ENCODE measurements at places on chromosomes 1 and 21.

DNA sequence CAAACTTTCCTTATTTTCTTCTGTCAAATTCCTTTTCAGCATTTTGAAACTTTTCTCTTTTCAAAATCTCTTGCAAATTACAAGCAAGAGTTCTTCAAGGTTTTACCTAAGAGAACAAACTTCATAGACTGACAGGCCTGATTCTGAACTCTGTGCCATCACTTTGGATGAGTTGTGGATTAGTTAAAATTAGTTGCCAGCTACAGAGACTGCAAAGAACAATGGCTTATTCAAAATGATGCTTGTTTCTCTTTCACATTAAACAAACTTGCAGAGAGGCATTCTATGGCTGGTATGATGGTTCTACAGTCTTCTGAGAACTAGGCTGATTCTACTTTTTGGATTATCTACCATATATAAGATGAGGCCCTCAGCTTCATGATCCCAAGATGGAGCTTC lies 3.8 kb downstream of the LRRC8B start:
- H3K4me3 ChIP-seq: no peak overlapping the region
- H3K27me3 ChIP-seq: no peaks in the 10 kb centered on the region
- peaks cover 4% of the 10 kb centered on the region for H3K4me1 ChIP-seq
- no peak overlapping the region for H3K27ac ChIP-seq
- no peaks in the 10 kb centered on the region for H3K36me3 ChIP-seq

DNA sequence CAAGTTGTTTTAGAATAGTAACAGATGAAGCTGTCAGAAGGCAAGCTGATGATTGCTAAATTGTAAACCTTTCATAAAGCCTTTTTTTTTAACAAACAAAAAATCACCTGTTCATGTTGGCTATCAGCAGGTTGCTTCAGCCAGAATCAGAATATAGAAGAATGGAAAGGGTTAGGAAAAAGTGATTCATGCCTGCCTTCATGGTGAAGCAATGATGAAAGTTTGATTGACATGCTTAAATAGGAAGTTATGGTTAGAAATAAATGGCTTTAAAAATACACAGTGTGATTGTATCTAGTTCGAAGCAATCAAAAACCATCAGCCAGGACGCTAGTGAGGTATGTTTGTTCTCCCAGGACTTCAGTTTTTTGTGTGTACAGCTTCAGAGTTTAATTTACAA lies 37.9 kb downstream of the GABPA start:
- no peaks in the 10 kb centered on the region for H3K36me3 ChIP-seq
- H3K27ac ChIP-seq: no peak overlapping the region

GRCh38 chr21:35081861-35082260 lies 32.8 kb upstream of the RUNX1 start:
- H3K4me3 ChIP-seq: no peak overlapping the region
- no peaks in the 10 kb centered on the region for H3K36me3 ChIP-seq
- no peak for DNase-seq
- H3K27ac ChIP-seq: no peak overlapping the region
- H3K4me1 ChIP-seq: no peaks in the 10 kb centered on the region

DNA sequence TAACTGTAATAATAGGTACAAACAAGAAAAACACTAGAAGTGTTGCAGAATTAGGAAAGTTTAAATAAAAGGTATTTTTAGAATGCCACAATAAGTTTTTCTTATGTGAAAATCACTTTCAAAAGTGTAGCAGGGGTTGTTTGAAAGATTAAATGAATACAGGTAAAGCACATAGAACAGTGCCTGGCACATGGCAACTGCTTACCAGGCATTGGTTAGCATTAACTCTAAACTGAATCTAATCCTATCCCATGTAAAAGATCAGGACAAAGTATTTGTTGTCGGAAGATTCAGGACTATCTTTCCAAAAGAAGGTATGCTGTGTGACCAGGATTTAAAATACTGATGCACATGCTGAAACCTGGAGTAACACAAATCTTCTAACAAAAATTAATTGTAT lies 3.3 kb downstream of the AKT3 start:
- no peaks in the 10 kb centered on the region for H3K27me3 ChIP-seq
- no peaks in the 10 kb centered on the region for H3K36me3 ChIP-seq
- H3K4me3 ChIP-seq: no peak overlapping the region
- H3K27ac ChIP-seq: no peak overlapping the region

GRCh38 chr1:213075725-213076124 lies 24.7 kb downstream of the RPS6KC1 start:
- H3K27ac ChIP-seq: no peak overlapping the region
- no peaks in the 10 kb centered on the region for H3K4me1 ChIP-seq
- no peak for DNase-seq
- no peaks in the 10 kb centered on the region for H3K36me3 ChIP-seq
- no peak overlapping the region for H3K4me3 ChIP-seq

- H3K36me3 ChIP-seq: no peaks in the 10 kb centered on the region
- H3K27me3 ChIP-seq: no peaks in the 10 kb centered on the region
- no peaks in the 10 kb centered on the region for H3K4me1 ChIP-seq
- no peak overlapping the region for H3K27ac ChIP-seq
- H3K4me3 ChIP-seq: no peak overlapping the region
Observed at GRCh38 chr1:81493102-81493869, 307.4 kb upstream of the ADGRL2 start.

DNA sequence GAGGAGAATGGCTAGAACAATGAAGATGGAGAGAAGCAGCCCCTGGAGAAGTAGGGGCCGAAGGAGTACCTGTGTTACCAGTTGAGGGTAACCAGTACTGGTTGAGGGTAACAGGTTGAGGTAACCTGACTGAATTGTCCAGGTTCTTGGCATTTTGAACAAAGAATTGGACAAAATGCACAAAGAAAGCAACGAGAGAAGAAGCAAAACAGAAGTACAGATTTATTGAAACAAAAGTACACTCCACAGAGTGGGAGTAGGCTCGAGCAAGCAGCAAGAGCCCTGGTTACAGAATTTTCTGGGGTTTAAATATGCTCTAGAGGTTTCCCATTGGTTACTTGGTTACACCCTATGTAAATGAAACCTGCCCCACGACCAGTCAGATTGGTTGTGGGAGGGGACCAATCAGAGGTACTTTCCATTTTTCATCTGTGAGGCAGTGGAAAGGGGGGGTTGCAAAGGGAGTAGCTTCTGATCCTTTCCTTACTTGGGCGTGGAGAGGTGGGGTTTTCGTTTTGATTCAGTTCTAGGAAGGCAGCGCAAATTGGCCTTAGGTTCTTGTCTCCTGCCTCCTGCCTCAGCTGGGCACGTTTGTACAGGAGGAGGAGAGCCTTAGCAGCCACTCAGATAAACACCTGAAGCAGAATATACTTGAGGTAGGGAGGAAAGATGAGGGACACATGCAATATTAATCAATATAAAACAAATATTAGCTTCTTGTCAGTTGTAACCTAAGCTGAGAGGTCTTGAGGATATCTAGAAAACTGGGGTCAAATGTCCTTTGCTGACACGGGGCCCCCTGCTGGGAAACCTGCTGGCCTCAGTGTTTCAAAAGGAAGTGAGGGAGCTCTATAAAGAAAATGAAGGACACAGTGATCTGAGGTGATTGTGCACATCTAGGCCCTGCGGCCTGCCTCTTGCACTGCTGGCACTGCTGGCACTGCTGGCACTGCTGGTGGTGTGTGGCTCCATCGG lies 14.3 kb upstream of the LSM10 start:
- no peaks in the 10 kb centered on the region for H3K36me3 ChIP-seq
- H3K27me3 ChIP-seq: no peaks in the 10 kb centered on the region
- no peak overlapping the region for H3K27ac ChIP-seq
- H3K4me1 ChIP-seq: no peaks in the 10 kb centered on the region
- H3K4me3 ChIP-seq: no peak overlapping the region

- H3K36me3 ChIP-seq: no peaks in the 10 kb centered on the region
- no peak for DNase-seq
- H3K4me3 ChIP-seq: no peak overlapping the region
Observed at GRCh38 chr1:218294546-218294945, 9.5 kb downstream of the RRP15 start.

- no peaks in the 10 kb centered on the region for H3K4me1 ChIP-seq
- no peak overlapping the region for H3K4me3 ChIP-seq
- DNase-seq: no peak
- no peak overlapping the region for H3K27ac ChIP-seq
- H3K27me3 ChIP-seq: no peaks in the 10 kb centered on the region
- H3K36me3 ChIP-seq: no peaks in the 10 kb centered on the region
Observed at GRCh38 chr1:231993968-231994455, 367.4 kb downstream of the DISC1 start.

GRCh38 chr1:245807306-245807705 lies 652.5 kb downstream of the KIF26B start:
- no peak overlapping the region for H3K4me3 ChIP-seq
- H3K4me1 ChIP-seq: no peaks in the 10 kb centered on the region
- DNase-seq: no peak
- H3K36me3 ChIP-seq: no peaks in the 10 kb centered on the region
- no peaks in the 10 kb centered on the region for H3K27me3 ChIP-seq

DNA sequence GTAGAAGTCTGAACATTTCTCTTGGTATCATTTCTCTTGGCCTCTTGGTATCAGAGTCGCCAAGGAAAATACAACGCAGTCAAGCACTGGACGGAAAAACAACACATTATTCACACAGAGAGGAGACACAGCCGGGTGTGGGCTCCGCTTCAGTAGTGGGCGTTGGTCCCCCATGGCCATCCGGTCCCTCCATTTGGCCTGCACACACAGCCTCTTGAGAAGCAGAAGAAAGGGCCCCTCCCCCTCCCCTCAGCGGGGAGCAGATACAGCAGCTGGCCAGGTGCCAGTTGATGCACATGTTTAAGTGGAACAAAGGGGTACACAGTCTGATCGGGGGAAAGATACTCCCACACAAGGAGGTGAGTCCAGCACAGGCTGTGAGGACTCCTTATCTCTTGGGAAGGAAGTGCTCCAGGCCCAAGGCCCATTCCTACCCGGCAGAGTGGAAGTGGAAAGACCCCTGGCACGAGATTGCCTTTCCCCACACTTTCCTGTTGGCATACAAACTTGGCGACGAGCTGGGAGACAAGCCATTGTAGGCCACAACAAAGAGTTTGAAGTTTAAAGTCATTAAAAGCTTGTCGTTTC lies 311.3 kb downstream of the FAM72C start:
- no peaks in the 10 kb centered on the region for H3K36me3 ChIP-seq
- no peaks in the 10 kb centered on the region for H3K4me1 ChIP-seq
- DNase-seq: no peak
- H3K4me3 ChIP-seq: no peak overlapping the region

DNA sequence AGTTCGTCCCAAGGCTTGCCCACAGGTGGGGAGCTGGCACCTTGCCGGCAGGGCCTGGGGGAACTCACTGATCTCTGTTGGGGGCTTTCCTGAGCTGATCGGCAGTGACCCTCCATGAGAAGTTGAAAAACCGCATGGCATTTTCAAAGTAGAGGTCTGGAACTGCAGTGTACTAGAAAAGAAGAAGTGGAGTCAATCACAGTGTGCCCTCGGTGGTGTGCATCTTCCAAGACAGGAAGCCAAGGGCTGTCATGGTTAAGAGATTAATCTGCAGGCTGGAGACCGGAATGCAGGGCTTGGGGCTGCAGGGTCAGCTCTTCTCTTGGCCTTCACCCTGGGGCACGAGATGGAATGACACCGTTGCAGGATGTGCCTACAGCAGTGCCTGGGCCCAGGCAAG lies 56.8 kb downstream of the ECE1 start:
- H3K36me3 ChIP-seq: peaks cover 6% of the 10 kb centered on the region
- H3K27me3 ChIP-seq: no peaks in the 10 kb centered on the region
- 0 out of 2 replicates have a peak, but pooled peaks cover 5% of the 10 kb centered on the region for H3K4me1 ChIP-seq
- DNase-seq: no peak
- no peak overlapping the region for H3K27ac ChIP-seq
- no peak overlapping the region for H3K4me3 ChIP-seq

DNA sequence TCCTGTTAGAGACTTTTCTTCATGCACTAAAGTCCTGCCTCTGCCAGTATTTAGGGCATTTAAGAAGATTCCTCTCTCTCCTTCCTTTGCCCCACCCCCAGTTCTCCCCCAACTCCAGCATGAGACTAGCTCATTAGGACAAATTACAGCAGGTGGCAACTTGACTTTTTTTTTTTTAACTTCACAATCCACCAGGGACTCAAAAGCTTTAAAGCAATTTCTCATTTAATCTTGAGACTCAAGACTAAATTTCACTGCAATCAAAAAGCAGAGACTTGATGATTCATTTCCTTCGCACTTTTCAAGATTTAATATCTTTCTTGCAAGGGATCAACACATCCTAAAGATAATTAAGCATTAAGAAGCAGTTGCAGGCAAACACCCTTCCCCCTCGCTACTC lies 74.9 kb downstream of the WLS start:
- H3K27me3 ChIP-seq: no peaks in the 10 kb centered on the region
- H3K27ac ChIP-seq: no peak overlapping the region
- DNase-seq: no peak
- H3K4me3 ChIP-seq: no peak overlapping the region
- no peaks in the 10 kb centered on the region for H3K4me1 ChIP-seq

GRCh38 chr1:173297798-173298391 lies 90.8 kb upstream of the TNFSF4 start:
- no peaks in the 10 kb centered on the region for H3K27me3 ChIP-seq
- DNase-seq: no peak
- H3K27ac ChIP-seq: no peak overlapping the region
- no peaks in the 10 kb centered on the region for H3K36me3 ChIP-seq
- no peak overlapping the region for H3K4me3 ChIP-seq

- H3K4me3 ChIP-seq: no peak overlapping the region
- peaks cover 11% of the 10 kb centered on the region for H3K36me3 ChIP-seq
- H3K27ac ChIP-seq: no peak overlapping the region
- H3K27me3 ChIP-seq: no peaks in the 10 kb centered on the region
Observed at GRCh38 chr1:6523566-6523965, 30.7 kb downstream of the NOL9 start.

DNA sequence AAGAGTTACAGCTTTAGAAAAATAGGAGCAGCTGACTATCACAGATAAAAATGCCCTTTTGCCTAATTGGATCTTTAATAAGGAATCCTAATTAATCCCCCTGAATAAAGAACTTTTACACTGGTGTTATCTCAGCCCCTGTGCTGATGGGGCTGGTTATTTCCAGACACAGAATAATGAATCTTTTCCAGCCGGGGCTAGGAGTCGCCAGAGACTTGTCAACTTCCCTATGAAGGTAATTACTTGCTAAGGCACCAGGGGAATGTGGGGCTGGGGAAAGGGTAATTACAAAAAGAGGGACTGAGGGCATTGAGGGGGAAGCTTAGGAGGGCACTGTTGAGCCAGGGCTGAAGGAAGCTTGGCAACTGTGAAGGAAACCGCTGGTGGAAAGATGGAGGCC lies 34.5 kb downstream of the HMGB4 start:
- no peaks in the 10 kb centered on the region for H3K4me1 ChIP-seq
- H3K36me3 ChIP-seq: no peaks in the 10 kb centered on the region
- H3K4me3 ChIP-seq: no peak overlapping the region
- DNase-seq: no peak
- no peaks in the 10 kb centered on the region for H3K27me3 ChIP-seq
- no peak overlapping the region for H3K27ac ChIP-seq

Data from iPS DF 6.9 (cell line).